Type B pancreatic cell (in vitro differentiated cells): ENCODE measurements at places on chromosomes 6 and 20.
A peak's percentile ranks its signal among the peaks of the same experiment; 100 is the strongest.

DNA sequence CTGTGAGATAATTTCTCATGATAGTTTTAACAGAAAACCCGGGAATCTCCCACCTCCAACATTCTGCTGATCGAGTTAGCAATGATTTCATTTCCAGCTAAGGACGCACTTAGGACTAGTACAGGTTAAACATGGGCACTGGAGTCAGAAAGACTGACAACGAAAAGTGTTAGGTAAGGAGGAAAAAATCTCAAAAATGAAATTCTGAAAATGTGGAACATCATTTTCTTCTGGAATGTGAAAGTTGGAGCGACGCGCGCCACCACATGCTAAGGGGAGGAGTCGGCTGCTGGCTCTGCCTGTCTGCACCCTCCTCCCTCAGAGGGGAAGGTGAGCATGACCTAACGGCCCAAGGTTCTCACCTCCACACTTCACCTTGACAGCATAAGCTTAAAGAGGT is 221.6 kb upstream of the KCNG1 start:
- no peak for DNase-seq

DNA sequence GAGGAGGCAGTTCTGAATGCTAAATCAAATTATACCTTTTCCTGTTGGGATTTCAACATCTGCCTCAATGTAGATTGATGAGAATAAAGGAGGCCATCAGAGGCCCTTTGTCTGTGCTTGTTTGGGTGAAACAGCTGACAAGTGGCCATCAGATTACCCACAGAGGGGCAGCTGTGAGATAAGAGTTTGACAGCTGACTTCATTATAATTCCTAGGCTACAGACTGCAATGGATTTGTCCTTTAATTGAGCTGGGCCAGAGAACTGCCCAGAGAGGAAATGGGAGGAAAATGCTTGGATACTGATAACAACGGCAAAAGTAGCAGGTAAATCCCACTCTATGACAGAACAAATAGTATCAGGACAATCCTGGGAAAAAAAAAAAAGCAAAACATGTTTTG is 649.4 kb downstream of the HDGFL1 start:
- DNase-seq = no peak

GRCh38 chr6:168132531-168133167 is 53.6 kb upstream of the FRMD1 start:
- DNase-seq = peak; percentile 68

DNA sequence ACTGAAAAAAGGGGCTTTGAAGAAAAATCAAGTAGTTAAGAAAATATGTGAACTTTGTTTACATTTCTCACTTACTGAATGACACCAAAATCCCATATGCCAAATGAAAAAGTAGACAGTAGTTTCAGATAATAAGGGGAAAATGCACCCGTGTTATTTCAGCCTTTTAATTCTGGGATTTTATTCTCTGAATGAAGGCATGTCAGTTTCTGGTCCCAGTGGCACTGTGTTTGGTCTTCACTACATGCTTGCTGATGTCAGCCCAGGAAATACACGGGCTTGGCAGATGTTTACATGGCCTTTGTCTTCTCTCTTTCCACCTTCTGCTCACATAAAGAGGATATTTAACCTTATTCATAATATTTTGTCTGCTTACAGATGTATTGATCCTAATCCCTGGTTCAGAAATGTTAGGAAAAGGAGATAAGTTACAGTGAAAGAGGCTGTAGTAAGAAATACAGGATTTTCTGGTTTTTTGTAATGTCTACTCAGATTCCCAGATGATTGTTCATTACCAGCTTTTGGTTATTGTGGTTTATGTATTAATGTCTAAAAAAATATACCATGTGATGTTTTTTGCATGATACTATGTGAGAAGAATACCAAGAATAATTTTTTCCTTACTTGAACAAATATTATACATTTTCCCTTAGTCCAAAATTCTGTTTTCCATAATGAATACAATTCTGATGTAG is 27.7 kb downstream of the DSE start:
- DNase-seq = no peak
